NCI-H2107 (cell line): ENCODE measurements at places on chromosomes 5 and 9.

DNA sequence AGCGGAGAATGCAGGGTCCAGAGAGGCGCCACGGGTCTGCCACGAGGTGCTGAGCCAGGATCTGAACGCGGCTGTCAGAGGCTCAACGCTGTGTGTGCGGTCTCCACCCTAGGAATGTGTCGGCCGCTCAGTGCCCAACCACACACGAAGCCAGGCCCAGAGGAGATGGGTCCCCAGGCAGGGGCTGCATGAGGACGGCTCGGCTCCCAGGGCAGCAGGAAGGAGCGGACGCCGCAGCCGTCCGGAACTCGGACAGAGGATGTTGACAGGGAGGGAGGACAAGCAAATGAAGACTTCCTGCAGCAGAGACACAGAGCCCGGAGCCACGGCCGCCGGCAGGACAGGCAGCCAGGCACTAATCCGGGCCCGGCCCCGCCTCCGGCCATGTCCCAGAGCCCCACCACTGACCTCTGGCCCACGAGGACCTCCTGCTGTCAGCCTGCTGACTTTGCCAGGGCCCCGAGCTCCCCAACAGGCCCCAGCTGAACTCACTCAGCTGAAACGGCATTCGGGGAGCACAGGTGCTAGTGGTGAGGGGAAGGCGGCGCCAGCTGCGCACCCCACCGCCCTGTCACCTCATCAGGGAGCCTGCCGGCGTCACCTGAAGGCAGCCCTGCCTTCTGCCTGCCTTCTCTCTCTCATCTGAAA is 12.7 kb downstream of the VAV2 start:
- DNase-seq, result no peak

- DNase-seq, result no peak
These were observed 23.6 kb upstream of the KCNIP1 start for GRCh38 chr5:170480260-170480659.

- DNase-seq, result no peak
These were observed 246.0 kb downstream of the ENC1 start for GRCh38 chr5:74394528-74394915.

DNA sequence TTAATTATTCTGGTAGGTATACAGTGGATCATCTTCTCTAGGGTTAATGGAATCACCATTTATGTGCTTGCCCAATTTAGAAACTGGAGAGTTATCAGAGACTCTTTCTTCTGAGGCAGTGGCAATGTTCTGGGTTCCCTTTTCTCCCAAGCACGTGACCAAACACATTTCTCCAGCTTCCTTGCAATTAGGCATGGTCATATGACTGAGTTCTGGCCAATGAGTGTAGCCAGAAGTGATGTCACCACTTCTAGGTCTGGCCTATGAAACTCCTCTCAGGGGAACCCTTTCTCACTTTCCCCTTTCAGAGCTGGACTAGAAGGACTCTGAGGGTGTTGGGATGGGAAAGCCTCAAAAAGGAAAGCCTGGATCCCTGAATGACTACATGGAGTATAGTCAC is 172.0 kb downstream of the NSG2 start:
- DNase-seq, result no peak

DNA sequence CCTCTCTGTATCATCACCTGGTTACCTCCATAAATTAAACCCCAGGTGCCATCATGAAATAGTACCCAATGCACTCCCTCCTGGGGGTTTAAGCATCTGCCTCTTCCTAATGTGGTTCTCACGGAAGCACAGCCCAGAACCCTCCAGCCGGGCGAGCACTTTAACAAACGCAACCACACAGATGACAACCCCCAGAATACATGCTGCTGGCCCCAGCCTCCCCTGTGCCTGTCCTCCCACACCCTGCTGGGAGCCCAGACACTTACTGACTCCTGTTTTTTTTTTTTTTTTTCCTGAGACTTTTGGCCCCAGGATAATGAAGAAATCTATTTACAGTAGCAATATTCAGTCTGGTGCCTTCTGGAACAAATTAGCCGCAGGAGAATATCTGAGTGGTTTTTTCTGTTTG is 50.0 kb upstream of the COL5A1 start:
- no peak for DNase-seq

GRCh38 chr5:1315018-1315708 is 20.3 kb upstream of the TERT start:
- DNase-seq, result no peak

DNA sequence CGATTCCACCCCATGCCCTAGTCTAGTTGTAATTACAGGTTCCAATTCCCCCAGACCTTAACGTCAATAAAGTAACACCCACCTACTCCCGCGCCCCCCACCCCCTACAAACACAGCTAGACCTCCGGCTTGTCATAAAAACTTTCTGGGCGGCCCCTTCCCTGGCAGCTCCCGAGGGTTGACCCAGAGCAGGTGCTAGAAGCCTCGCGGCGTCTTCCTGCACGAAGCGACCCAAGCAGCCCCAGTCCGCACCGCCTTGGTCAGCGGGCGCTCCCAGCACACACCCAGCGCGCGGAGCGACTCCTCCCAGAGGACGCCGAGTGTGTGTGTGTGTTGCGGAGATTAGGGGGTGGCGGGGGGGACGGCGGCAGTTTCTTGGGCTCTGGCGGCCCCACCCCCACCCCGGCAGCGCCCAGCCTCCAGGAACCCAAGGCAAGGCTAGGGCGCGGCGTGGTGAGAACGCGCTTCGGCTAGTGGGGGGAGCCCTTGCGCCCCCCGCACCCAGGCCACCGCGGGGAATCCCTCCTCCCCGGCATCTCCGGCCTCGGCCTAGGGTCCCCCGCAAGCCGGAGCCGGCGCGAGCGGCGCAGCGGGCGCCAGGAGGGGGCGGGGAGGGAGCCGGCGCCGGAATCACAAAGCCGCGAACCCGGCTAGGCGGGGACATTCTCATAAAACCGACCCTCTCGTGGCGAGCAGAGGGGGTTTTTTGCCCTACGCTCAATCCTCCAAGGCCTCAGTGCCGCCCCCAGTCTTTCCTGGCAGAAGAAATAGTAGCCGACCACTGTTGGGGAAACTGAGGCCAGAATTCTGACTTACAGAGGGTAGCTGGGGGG is 2.2 kb downstream of the PCDH1 start:
- no peak for DNase-seq

GRCh38 chr9:129291041-129291501 is 113.0 kb upstream of the IER5L start:
- no peak for DNase-seq

DNA sequence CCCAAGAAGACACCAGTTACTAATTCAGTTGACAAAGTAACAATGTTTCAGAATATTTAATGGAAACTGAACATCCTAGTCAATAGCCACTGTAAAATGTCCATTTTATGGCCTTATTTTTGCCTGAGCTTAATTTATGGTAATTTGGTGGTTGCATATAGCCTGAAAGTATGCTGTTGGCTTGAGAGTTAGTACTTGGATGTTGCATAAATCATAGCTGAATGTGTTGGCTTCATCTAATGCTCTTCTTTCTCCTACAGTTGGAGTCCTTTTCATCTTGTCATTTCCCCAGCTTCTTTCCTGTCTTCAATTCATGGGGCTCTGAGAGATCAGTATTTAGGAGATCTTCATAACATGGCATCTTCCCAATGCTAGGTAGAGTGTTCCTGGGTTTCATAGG is 164.6 kb downstream of the MAT2B start:
- DNase-seq, result no peak

DNA sequence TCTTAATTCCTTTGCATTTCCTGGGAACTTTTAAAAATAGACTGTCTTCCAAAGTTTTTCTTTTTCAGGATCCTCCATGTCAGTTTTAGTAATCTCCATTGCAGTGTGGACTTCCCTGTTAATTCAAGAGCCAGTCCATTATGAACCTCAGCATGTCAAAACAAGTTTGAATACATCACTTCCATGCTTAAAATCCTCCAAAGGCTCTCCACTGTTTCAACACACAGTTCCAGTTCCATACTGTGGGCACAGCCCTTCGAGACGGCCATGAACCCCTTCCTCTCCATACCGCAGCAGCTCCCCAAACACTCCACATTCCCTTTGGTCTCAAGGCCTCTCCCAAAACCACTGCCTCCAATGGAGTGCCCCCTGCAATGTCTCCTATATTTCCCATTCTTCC is 19.5 kb downstream of the LIFR start:
- DNase-seq, result no peak

DNA sequence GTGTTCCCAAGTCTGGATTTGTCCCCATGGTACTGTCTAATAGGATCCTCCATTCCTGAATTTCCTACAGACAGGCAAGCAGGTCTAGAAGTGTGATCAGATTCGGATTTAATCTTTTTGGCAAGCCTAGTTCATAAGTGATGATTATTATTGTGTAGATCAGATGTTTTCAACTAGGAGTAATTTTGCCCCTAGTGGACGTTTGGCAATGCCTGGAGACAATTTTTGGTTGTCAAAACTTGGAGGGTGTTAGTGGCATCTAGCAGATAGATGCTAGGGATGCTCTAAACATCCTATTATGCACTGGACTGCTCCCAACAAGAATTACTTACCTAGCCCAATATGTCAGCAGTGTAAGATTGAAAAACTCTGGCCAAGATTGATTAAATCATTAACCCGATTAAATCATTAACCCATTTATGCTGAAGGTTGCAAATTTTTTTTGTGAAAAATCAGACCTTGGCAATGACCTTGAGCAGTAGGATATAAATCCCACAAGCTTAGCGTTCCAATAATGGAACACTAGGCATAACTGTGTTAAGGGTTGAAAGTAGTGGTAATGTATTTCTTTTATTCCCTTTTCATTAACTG is 28.2 kb downstream of the TCERG1 start:
- DNase-seq, result no peak

GRCh38 chr5:148856009-148856367 is 29.6 kb downstream of the ADRB2 start:
- no peak for DNase-seq

DNA sequence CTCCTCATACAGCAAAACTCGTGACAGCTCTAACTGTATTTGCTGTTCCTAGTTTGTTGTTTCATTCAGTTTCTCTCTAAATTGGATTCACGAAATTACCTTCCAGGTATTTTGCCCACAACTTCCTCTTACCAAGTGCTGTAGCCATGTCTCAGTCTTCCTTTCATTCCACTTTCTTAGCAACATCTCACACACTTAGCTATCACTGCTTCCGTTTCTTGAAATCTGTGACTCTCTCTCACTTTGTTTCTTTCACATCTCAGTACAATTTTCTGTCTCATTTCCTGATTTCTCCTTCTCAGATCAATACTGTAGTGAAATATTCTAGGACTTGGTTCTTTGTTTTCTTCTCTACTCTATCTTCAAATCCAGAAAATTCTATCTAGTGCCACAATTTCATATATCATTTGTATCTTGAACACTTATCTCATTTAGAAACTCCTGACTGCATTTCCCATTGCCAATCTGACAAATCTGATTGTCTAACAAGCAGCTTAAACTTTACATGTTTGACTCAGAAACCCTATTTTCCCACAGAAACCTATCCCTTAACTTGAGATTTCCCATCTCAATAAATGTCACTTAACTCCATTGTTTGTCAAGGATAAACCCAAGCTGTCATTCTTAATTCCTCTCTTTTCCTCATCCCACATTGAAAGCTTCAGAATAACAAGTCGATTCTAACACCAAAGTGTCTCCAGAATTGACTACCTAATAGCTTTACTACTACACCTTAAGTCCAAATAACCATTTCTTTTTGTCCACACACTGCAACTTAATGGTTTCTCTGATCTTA is 303.1 kb downstream of the CDH12 start:
- no peak for DNase-seq

DNA sequence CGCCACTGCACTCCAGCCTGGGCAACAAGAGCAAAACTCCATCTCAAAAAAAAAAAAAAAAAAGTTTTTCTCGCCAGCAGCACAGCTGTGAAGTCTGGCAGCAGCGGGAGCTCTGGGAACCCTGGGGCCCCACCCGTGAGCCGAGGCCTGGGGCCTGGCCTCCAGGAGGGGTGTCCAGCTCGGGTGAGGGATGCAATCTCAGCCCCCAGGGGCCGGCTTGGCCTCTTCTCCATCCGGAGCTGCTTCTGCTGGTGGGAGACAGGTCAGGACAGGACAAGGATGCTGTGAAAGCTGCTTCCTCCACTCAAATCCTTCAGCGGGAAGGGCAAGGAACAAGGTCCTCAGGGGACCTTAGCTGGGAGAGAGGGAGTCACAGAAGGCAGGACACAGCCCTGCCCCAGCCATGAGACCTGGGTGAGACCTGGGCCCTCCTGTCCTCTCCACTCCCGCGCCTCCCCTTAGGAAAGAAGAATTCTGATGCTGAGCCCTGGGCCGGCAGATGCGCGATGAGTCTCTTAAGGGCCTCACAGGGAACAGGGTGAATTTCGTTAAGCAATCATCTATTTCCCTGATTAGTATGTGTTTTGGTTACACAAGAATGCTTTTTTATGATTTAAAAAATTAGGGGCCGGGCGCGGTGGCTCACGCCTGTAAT is 30.6 kb downstream of the PLPP7 start:
- no peak for DNase-seq

GRCh38 chr9:70616228-70616990 is 202.0 kb upstream of the KLF9 start:
- no peak for DNase-seq

- DNase-seq, result no peak
These were observed 3.5 kb upstream of the MSX2 start for GRCh38 chr5:174720612-174721529.

GRCh38 chr5:158786390-158786789 is 313.3 kb downstream of the EBF1 start:
- no peak for DNase-seq

DNA sequence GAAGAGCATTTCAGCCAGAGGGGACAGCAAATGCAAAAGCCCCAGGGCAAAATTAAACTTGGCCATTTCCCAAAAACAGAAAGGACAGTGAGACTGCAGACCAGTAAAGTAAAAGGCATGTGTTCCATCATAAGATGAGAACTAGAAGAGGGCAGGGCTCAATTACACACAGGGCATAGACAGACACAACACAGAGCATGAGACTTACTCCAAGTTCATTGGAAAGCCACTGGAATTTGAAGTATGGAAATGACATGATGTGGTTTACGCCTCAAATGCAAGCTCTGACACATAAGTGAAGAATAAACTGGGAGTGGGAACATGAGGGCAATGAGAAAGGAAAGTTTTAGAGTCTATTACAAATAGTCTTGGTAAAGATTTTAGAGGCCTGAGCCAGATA is 446.6 kb upstream of the GRIA1 start:
- no peak for DNase-seq

GRCh38 chr5:76473661-76474060 is 70.6 kb downstream of the IQGAP2 start:
- no peak for DNase-seq

DNA sequence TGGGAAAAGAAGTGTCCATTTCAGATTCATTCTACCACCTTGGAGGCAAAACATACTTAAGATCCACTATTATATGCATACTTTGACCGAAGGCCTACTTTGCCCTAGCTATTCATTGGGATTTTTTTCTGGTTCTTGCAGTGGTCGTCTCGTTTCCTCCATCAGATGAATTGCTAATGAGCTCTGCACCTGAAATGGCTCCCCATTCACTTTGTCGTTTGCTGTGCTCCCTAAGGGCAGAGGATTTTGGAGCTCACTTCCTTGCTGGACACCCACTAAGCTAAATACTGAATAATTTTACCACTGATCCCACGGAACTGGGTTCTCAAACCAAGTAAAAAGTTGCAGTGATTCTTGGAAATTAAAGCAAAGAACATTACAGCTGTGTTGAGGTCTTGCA is 1.9 kb downstream of the KDM3B start:
- no peak for DNase-seq
